ENCODE measurements at places on chromosomes 13 and 19. TPM values are rescaled to one million over a fixed set of nuclear protein-coding genes. Genes with fewer than 3 reads are reported as not detected.

DNAAF3 gene
- total RNA-seq, result 1.5 TPM

ZNF260 gene
- total RNA-seq, result 20.9 TPM

COX7A1 gene
- not detected for total RNA-seq

TSKS gene
- not detected for total RNA-seq

URAD gene
- not detected for total RNA-seq

WASF3 gene
- 17.1 TPM for total RNA-seq

KLK14 gene
- not detected for total RNA-seq

PSG11 gene
- not detected for total RNA-seq

TLE2 gene
- total RNA-seq, result 14.9 TPM

DIRAS1 gene
- 6.9 TPM for total RNA-seq

ZNF112 gene
- 8.8 TPM for total RNA-seq

CEACAM6 gene
- total RNA-seq, result not detected

DHX34 gene
- total RNA-seq, result 19.2 TPM

FRY gene
- total RNA-seq, result 2.0 TPM

HNRNPL gene
- 262 TPM for total RNA-seq

TMIGD2 gene
- total RNA-seq, result not detected

Data from osteocyte (in vitro differentiated cells).